ENCODE measurements at places on chromosomes 4 and X.

GRCh38 chr4:15755321-15756155 is 22.6 kb upstream of the CD38 start:
- no peak for DNase-seq

DNA sequence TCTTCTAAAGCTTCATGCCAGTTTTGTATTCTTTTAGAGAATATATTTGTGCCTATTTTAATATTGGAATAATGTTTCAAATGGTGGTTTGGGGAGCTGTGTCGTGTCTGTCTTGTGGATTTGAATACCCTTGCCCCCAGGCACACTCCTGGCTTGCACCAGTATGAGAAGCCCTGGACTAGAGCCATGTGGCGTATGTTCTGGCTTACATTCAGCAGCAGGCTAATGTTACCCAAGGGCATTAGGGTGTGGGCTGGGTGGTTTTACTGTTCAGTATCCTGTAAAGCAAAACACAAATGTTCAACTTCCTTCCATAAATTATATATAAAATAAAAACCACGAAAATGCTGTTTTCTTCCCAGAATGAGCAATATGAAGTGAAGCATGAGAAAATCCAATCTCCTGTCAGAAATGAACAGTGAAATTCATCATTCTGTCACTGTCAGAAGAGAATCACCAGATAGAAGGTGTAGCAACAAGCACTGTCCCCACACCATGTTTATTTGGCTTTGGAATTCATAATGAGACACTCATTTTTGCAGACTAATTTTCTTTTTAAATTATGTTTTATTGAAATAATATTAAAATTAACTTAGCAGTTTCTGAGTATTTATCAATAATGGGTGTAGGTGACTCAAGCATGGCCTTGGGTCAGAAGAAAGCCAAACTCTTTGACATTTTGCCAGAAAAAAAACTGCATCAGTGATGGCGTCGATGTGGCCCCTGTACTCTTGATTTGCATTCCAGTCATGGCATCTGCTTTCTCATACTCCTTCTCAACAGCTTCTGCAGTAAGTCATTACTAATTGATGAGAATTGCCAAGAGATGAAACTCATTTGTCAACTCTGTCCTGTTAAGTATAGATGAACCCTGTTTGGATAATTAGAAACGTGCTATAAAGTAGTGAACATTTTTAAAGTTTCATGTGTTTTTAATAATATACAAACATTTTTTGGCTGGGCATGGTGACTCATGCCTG is 43.8 kb downstream of the WWC2 start:
- DNase-seq, result no peak

DNA sequence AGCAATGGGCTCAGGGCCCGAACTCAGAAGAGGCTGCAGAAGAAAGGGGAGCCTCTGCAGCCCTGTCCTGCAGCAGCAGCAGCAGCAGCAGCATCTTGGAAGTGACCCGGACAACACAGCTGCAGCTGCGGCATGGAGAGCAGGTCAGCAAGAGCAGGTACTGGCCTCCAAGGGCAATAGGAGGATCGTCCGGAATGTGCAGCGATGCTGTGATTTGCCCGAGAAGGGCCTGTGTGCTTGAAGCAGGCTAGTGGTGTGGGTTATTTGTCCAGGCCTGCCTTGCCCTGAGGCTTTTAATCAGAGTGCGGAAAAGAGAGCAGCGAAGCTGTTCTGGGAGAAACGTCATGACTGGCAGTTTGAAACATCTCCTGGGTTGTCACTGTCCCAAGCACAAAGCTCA is 126.0 kb downstream of the F11 start:
- DNase-seq, result no peak

DNA sequence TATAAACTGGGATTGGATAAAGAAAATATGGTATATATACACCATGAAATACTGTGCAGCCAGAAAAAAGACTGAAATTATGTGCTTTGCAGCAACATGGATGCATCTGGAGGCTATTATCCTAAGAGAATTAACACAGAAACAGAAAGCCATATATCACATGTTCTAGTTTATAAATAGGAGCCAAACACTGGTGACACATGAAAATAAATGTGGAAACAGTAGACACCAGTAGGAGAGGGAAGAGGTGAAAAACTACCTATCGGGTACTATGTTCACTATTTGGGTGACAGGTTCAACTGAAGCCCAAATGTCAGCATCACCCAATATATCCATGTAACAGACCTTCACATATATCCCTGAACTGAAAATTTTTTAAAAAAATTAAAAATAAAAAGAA is 725.1 kb downstream of the C4orf33 start:
- DNase-seq, result no peak

DNA sequence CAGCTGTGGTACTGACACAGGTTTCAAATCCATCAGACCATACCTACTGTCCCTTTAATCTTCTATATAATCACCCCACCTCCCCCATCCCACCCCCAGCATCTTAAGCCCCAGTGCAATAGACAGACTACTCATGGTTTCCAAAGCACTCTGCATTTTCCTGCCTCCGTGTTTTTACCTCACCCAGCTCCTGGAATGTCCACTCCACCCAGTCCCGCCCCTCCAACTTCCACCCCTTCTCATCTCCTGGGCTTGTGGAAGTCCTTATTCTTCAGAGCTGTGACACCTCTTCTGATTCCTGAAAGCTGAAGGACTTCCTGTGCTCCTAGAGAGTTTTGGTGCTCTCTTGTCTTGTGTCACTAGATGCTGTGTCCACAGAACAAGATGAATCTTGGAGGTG is 94.3 kb downstream of the EFNB1 start:
- DNase-seq, result no peak

DNA sequence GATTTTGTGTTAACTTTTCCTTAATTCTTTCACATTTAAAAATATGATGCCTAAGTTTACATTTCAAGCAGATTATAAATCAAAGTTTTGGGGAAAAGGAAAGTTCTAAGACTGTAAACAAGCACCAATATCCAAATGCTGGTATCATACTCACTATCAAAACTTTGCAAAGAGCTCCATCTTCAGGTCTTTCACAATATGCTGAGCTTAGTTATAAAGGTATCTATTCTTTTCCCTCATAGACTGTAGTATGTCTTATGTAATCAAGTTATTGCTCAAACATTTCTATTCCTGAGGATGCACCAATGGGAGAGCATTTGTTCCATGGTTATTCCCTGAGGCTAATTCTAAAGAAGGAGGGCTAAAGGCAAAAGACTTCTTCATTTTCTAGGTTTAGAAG is 207.9 kb upstream of the FAM241A start:
- no peak for DNase-seq

DNA sequence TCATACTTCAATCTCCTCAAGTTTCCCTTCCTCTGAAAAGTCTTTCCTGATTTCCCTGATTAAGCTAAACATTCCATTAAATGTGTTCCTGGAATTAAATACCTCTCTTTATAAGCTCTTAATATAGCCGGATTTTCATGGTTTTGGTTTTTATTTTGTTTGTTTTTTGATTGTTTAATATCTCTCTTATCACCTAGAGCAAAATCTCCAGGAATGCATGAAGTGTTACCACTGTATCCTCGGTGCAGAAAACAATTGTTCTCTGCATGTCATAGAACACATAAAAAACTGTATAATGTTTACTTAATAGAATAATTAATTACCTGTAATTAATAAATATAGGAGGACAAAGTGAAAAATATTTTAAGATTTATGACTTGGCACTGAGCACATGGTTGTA is 86.2 kb downstream of the PCDH18 start:
- no peak for DNase-seq

GRCh38 chr4:26356081-26356501 is 35.3 kb downstream of the RBPJ start:
- DNase-seq, result no peak

- DNase-seq, result no peak
These were observed 165.5 kb downstream of the EFNB1 start for GRCh38 chrX:68994135-68994890.

GRCh38 chr4:5887011-5887360 is 5.9 kb downstream of the CRMP1 start:
- DNase-seq, result no peak

DNA sequence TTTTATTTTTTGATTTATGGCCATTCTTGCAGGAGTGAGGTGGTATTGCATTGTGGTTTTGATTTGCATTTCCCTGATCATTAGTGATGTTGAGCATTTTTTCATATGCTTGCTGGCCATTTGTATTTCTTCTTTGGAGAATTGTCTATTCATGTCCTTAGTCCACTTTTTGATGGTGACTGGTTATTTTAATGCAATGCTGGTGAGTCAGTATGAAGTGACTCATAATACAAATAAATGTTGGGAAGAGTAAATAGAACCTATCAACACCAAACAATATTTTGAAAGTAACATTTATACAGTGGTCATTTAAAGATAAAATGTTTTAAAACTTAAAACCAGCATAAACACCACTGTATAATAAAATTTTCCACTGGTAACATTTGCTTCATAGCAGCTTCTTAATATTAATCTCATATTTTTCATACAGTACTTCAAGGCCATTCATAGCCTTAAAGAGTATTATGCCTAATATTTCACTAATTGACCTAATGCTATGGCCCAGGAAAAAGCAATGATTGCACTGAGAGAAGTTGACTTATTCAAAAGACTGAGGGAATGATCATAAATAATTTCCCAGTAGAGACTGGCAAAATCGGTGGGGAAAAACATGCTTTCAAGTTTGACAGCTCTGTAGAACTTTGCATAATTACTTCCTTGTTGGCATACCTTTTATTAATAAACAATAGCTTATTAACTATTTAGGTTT is 33.9 kb downstream of the CASK start:
- DNase-seq, result no peak

- no peak for DNase-seq
These were observed 133.2 kb downstream of the NLGN4X start for GRCh38 chrX:6095469-6095868.

- DNase-seq, result no peak
These were observed 440.9 kb downstream of the MID1IP1 start for GRCh38 chrX:39242187-39242586.

DNA sequence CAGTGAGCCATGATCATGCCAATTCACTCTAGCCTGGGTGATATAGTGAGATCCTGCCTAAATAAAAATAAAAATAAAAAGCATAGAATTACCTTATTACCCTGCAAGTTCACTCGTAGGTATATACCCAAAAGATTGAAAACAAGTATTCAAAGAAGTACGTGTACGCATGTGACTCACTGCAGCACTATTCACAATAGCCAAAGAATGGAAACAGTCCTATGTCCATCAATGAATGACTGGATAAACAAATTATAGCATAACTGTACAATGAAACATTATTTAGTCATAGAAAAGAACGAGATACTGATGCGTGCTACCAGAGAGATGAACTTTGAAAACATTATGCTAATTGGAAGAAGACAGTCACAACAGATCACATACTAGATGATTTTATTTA is 204.6 kb upstream of the DIAPH2 start:
- DNase-seq, result no peak

DNA sequence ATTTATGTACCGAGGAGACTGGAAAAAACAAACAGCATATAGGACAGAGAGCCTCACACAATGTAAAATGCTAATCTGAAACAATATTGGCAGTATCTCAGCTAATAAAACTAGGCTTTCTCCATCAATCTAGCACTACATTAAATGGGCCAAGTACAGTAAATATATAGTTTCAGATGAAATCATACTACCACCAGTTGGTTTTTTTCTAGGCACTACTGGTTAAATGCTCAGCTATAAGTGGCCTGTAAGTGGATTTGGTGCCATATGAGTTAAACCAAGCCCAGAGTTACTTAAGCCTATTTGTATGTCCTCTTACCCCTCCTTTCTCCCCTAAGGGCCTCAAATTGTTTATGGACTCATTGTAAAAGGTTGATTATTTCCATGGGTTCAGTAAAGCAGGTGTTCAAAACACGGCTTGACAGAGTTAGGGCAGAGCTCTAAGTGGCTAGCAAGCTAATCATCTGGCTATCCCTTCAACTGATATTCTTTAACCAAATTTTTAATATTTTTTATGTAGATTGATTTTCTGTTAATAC is 57.5 kb downstream of the FAM13A start:
- no peak for DNase-seq

DNA sequence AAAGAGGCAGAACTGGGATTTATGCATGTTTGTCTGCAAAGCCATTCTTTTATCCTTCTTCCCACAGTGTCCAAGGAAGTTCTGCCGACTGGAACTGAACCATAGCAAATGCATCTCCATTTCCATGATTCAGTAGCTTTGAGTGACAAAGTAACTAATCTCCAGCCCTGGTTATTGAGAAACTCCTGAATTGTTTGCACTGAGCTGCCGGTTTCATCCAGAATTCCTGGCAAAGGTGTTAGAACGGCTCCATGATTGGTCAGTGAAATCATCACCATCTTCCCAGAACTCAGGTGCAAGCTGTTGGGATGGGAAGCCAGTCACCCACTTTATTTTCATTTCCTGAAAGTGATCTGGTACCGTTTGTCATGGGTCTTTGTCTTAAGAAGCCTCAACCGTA is 47.0 kb upstream of the SLC34A2 start:
- no peak for DNase-seq

- DNase-seq, result no peak
These were observed 11.6 kb upstream of the ING2 start for GRCh38 chr4:183493246-183493645.

DNA sequence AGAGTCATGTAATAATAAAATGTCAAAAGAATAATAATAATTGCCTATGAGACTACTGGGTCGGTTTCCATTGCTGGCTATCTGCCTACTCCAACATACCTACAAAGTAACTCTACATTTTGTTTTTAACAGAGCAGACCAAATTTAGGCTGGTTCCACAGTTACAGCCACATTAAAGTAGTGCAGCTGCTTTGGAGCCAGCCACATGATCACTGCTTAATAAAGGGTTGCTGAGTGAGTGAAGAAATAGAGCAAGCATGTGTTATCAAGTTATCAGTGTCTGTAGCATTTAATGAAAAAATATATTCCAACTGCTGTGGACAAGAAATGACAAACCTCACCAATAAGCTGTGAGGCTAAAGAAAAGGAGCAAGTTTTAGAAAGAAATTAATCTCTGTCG is 782.3 kb downstream of the PCDH18 start:
- no peak for DNase-seq

GRCh38 chrX:102934624-102935023 is 2.4 kb upstream of the RAB40AL start:
- DNase-seq, result no peak

- no peak for DNase-seq
These were observed 106.3 kb downstream of the LINC00632 start for GRCh38 chrX:140815868-140816267.

Measured in GM06990 (cell line).